ENCODE measurements at places on chromosomes 5 and 9.

- DNase-seq: no peak
Measured at GRCh38 chr5:160760008-160760407, 92.0 kb downstream of the ATP10B start.

DNA sequence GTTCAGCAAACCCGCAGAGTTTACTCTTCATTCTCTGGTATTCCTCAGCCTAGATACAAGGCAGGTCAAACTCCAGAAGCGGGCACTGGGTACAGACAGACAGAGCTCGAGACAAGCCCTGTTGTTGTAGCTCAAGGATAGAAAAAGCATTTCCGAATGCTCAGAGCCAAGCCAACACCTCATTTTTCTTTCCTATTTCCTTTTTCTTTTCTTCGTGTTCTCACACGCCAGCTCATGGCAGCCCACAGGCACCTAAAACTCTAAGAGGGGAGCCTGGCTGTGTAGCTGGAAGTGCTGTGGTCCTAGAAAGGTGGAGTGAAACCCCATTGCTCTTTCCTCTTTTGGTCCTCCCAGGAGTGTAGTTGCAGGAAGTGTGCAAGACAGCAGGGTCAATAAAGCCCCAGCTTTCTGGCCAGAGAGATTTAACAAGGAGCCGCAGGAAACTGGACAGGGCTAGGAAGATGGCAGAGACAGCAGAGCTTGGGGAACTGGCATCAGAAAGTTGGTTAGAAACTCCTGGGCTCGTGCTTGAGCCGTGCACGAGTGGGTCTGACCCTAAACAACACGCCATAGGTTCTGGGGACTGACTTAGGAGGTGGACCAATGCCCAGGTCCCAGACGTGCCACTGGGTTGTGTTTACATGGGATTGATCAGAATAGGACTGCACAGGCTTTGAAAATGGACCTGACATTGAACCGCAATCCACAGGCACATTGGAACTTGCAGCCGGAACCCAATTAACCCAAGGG is 41.6 kb downstream of the ADAMTS2 start:
- no peak for DNase-seq

GRCh38 chr5:173457482-173457881 is 129.3 kb upstream of the STC2 start:
- no peak for DNase-seq

GRCh38 chr9:36053971-36054370 is 17.3 kb downstream of the RECK start:
- DNase-seq: no peak

GRCh38 chr5:15932066-15932465 is 247.5 kb downstream of the MARCHF11 start:
- DNase-seq: no peak

Measured in CD4-positive, alpha-beta T cell treated with Interleukin-15 for 1 hour (primary cell).